Activated CD8-positive, alpha-beta T cell treated with anti-CD3 and anti-CD28 coated beads, Interleukin-2, amount 10 ng/mL, durations not matched to agents 7 days and 5 days (primary cell): ENCODE measurements at places on chromosomes 3 and 15. TPM values are rescaled to one million over a fixed set of nuclear protein-coding genes. Genes with fewer than 3 reads are reported as not detected.

GRCh38 chr15:89412905-89413411 is 78.3 kb upstream of the POLG start:
- no peak for DNase-seq

Gene TLR9
- total RNA-seq: 0.79 TPM

DNA sequence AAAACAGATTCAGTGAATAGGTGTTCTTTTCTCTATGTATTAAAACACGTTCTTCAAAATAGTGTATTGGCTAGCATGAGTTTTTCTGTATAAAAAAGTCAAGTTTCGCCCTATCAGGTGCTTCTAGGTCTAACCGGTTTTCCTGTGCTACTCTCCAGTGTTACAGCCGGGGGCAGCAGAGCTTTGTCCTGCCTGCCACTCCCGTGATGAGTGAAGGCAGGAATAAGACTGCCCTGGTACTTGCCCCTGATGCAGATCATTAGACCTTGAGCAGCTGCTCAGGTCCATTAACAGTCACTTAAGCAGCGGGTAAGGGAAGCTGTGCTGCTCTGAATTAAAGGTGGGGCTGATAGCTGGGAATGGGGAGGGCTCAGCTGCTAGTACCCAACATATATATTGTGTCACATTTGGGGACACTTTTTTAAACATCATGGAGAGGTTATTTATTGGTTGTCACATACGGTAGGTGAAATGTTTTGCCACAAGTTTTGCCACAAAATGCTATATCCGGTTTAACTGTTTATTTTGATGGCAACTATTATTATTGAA is 1.3 kb upstream of the UNC13C start:
- DNase-seq: no peak

GRCh38 chr15:63195569-63196015 is 6.2 kb downstream of the RAB8B start:
- no peak for DNase-seq

Gene CLDN16
- not detected for total RNA-seq

GRCh38 chr3:83189634-83190033 is 1428.2 kb upstream of the GBE1 start:
- DNase-seq: no peak

- no peak for DNase-seq
Measured at GRCh38 chr3:128823631-128824030, 55.8 kb upstream of the ACAD9 start.

Gene ITIH4
- 16.3 TPM for total RNA-seq

DNA sequence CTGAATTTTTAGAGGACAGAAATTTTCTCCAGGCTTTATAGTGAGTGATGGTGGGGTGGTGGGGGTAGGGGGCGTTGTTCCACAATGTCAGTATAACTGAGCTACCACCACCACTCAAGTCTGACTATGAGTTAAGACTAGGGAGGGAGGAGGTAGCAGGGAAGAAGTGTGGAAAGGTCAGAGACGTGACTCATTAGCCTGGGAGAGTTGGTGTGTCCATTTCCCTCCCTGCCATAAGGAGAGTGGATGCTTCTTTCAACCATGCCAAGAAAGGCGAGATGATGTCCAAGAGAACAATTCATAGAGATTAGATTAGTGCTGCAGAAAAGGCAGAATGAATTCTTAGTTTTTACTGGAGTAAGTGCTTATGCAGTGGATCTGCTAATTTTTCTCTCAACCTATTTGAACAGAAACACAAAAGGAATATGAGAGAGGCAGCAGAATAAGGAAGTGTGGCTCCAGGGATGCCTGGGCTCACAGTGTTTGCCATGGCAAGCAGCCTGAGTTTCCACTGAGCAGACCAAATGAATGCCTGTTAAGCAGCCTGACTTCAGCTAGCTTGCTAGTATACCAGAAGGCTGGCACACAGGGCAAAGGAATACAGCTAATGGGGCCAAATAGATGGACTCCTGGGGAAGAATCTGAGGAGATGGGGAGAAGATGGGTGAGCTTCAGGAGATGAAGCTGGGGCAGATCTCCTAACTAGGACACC is 708.9 kb downstream of the NTRK3 start:
- no peak for DNase-seq

- DNase-seq: no peak
Measured at GRCh38 chr3:157240408-157240807, 80.5 kb upstream of the CCNL1 start.

Gene GNB4
- 10.3 TPM for total RNA-seq

- no peak for DNase-seq
Measured at GRCh38 chr3:149816311-149816710, 3.3 kb downstream of the RNF13 start.

Gene EEFSEC
- 21.7 TPM for total RNA-seq

DNA sequence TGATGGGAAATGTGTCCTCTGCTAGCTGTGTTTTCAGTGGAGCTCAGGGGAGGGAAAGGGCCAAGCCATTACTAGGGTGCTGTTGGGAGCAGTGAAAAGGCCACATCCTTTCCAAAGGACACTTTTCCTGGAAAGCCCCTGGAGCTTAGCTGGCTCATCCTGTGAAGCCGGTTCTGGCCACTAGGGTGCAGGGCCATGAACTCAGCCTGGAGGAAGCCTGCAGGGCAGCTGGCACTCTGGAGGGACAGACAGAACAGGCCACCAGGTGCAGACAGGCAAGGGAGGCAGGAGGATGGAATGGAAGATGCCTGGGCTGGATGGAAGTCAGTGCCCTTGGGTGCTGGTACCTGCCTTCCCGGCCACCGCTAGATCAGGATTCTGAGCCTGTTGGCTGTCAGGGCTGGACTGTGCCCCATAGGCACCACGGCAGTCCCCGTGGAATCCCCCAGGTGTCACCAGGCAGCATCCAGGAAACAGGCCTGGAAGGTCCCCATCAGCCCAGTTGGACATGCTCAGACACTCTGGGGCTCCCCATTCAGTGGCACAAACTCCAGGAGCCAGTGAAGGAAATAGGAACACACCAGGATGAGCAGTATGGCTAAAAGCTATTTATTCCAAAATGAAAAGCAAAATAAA is 76.2 kb upstream of the C2CD4B start:
- no peak for DNase-seq
